Caki2 (cell line): ENCODE measurements at places on chromosomes 1 and 21. TPM values are rescaled to one million over a fixed set of nuclear protein-coding genes. Genes with fewer than 3 reads are reported as not detected.

The WDR47 gene
- total RNA-seq, result 4.7 and 4.9 TPM in 2 replicates

The ZMYND12 gene
- 0.68 TPM in 1 of 2 replicates, not detected in the other for total RNA-seq

GRCh38 chr1:80531182-80531581 is 1269.6 kb upstream of the ADGRL2 start:
- DNase-seq, result no peak

DNA sequence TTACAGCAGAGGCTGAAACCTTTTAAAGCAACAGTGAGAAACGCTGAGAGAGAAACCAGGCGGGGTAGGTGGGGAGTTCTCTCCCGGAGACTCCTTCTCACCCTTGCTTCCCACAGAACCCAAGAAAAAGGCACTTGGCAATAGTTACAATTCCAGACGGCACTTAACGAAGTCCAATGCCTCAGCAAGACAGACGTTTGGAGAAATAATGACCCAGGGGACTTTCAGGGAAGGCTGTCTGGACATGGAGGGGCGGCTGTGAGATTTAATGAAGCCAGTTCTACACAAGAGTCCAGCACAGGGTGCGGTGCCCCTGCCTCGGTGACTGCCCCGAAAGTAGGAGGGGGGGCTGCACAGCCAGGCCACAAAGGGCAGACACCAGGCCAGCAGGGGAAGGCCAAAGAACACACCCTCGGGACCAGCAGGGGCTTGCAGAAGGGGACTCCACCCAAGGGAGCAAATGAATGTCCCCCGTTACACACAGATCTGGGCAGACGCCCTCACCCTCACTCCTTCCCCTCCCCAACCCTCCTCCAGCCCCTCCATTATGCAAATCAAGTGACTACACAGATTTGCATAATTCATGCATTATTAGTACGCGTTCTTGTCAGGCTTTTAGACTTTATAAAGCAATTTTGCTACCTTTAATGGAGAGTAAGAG is 26.3 kb downstream of the KCNN3 start:
- DNase-seq, result no peak

DNA sequence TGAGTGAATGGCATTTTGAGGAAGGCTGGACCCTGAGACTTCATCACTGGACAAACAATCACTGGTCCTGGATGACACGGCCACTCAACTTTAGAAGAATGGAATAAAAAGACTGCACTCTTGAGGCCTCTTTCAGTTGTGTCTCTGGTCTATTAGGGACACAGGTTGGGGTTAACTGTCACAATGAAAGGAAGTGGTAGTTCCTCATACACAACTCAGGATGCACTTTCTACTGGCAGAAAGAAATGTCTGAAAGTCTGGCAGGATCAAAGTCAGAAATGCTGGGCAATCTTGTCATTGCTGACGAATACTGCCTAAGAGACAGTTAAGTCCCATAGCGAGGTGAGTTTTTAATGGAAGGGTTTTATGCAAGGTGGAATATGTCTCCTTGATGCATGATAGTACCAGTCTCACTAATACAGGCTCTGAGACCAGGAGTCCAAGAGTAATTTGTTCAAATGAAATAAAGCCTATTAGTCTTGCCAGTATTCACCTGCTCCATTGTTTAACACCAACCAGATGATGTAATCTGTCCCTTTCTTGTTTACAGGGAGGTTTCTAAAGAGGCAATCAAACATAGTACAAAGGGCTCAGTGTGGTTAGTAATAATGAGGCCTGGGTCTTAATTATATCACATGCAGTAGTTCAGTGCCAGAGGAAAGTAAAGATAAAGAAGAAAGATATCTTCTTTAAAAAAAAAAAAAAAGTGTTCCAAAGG is 11.2 kb upstream of the RRP15 start:
- no peak for DNase-seq
